ENCODE measurements at places on chromosomes 7 and 10. TPM values are rescaled to one million over a fixed set of nuclear protein-coding genes. Genes with fewer than 3 reads are reported as not detected.

CALML3 gene
- total RNA-seq, result not detected

IRF5 gene
- total RNA-seq, result 0.14 TPM

OR2A42 gene
- under 0.01 TPM for total RNA-seq

ATAD1 gene
- 47.8 TPM for total RNA-seq

XRCC2 gene
- total RNA-seq, result 0.30 TPM

MPLKIP gene
- 11.3 TPM for total RNA-seq

OPTN gene
- total RNA-seq, result 75.7 TPM

CALHM2 gene
- 12.1 TPM for total RNA-seq

LRRD1 gene
- 0.30 TPM for total RNA-seq

EMX2 gene
- 0.59 TPM for total RNA-seq

GNGT1 gene
- total RNA-seq, result not detected

ATP5F1C gene
- 187 TPM for total RNA-seq

TMEM176A gene
- not detected for total RNA-seq

HOXA6 gene
- total RNA-seq, result 5.8 TPM

WNT16 gene
- 0.42 TPM for total RNA-seq

FAM180A gene
- 7.2 TPM for total RNA-seq

CCL24 gene
- not detected for total RNA-seq

TMEM196 gene
- not detected for total RNA-seq

VIPR2 gene
- total RNA-seq, result not detected

TM9SF3 gene
- total RNA-seq, result 174 TPM

Data from smooth muscle cell of the umbilical artery (primary cell).